ENCODE measurements at places on chromosomes 6 and 20.

- no peak for DNase-seq
These were observed 82.7 kb upstream of the FOXC1 start for GRCh38 chr6:1527073-1527457.

- DNase-seq, result peak; percentile 65
These were observed 770 bp downstream of the KIF3B start for GRCh38 chr20:32278199-32278643.

DNA sequence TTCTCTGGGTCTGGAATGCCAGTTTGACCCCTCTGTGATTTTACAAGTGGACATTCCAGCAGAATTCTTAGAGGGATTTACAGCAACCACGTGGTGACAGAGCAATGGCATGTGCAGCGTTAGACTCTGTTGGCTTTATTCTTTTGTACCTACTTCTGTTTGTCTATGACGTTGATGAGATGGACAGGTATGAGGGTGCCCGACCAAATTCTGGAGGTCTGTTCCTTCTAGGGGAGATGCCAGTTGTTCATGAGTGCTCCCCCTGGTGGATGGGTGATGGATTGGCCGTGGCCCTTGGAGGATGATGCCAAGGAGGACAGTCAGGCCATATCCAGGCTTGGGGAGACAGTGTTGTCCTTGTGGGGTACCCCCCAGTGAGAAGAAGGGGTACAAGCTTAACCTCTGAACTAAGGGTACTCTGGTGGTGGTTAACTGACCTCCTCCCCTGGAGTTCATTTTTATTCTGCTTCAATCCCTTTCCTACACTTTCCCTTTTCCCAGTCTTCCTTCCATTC, 198.6 kb downstream of the DTNBP1 start:
- DNase-seq, result peak; percentile 51

DNA sequence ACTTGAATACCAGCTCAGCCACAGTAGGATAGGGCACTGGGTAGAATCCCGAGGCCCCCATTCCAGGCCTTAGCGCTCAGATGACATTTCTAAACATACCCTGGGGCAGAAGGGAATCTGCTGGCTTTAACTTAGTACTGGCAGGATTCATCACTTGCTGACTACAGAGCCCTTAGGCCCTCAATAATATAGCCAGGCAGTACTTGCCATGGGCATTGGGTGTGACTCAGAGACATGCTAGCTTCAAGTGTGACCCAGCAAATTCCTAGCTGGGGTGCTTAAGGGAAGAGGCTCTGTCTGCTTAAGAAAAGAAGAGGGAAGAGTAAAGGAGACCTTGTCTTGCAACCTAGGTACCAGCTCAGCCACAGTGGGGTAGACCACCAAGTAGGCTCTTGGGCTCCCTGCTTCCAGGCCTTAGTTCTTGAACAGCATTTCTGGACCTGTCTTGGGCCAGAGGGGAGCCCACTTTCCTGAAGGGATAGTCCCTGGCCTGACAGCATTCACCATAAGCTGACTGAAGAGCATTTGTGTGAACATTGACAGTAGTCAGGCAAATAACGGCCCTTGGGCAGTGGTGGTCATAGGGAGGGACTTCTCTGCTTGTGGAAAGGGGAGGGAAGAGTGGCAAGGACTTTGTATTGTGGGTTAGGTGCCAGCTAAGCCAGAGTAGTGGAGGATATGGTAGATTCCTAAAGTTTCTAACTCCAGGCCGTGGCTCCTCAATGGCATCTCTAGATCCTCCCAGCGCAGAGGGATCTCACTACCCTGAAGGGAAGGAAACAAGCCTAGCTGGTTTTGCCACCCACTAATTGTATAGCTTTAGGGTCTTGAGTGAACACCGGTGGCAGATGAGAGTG, 48.5 kb upstream of the HACE1 start:
- no peak for DNase-seq

DNA sequence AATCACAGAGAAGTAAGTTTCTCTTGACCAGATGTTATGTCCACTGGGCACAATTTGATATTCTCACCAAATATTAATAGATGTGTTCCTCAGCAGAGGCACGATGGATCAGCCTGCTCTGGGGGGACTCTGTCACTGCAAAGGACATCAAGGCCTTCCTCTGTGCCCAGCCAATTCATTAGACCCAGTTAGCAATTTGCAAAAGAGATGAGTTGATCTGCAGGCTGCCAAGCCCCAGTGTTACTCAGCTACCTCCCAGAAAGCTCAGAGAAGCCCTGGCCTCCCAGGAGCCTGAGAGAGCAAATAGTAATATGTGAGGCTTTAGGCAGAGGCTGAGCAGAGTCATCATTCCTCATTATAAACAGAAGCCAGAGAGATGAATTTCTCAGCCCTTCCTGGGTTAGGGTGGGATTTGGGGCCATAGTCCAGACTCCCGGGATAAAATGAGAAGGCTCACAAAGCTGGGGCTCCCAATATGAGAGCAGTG, 54.2 kb downstream of the ZNF831 start:
- DNase-seq, result no peak

DNA sequence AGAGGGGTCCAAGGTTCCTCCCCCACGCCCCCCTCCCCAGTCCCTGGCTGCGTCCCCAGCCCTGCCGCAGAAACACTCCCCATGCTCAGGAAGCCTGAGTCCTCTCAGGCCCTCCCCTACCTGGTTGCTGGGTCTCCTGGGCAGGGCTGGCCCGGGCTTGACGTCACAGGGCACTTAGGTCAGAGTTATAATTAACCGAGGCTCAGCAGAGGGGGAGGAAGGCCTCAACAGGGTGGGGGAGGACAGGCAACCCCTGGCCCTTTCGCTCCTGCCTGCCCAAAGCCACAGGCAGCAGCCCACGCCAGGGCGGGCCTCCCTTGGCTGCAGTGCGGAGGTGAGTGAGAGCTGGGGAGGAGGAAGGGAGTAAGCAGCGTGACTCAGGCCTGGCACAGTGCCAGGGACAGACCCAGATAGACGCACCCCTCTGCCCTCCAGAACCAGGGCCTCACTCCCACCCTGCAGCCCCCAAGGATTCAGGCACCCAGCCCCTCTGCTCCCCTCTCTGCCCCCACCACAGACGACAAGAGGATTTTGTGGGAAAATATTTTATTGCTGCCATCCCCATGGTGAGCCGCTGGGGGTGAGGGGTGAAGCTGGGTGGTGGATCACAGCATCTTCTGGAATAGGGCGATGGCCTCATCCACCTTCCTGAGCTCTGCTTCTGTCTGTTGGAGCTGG, at the start of gene VWA7:
TSS of gene VWA7 (minus strand) at position 340 of the 678 bp plus-strand sequence. CDS start 549 bp downstream, outside the sequence.
- peak; percentile 93 for DNase-seq

DNA sequence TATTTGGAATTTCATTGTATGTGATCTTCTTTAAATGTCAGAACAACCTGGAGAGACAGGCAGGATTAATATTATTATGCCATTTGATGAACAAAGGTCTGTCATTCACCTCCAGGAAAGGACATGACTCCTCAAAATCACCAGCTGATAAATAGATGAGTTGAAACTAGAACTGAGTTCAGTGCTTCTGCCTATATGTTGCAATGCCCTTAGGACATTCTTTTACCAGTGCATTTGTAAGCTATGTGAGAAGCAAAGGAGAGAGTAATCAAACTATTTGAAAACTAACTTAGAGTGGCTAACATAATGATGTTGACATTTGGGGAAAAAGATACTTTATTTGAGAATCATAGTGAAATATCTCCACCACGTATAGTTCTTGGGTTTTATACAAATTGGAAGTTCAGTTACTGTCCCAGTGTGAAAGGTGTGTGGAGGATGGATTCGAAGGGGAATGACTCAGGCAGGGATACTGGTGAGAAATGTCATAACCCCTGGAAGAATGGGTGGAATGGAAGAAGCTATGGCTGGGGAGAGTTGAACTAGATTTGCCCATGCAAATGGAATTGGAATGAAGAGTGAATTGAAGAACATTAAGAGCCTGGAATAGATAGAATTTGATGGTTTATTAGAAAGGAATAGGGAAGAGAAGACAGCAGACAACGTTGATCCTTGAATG, 21.5 kb downstream of the PKIB start:
- no peak for DNase-seq

- no peak for DNase-seq
These were observed 1.5 kb upstream of the ASF1A start for GRCh38 chr6:118892355-118892991.

DNA sequence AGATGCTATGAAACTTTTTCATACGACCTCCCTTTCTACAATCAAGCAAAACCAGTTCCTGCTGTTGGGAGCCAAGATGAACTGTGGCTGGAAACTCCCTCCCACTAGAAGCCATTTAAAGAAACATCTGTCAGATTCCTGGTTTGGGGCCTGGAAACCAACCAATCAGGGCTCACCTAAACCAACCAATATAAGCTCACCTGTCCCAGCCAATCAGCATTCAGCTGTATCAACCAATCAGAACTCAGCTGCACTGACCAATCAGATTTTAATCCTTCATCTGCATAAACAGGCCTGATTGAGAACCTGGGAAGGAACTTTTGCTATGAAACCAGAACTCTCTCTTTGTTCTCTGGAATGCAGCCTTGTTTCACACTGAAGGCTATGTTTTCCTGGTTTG, 42.4 kb downstream of the SNX14 start:
- no peak for DNase-seq

DNA sequence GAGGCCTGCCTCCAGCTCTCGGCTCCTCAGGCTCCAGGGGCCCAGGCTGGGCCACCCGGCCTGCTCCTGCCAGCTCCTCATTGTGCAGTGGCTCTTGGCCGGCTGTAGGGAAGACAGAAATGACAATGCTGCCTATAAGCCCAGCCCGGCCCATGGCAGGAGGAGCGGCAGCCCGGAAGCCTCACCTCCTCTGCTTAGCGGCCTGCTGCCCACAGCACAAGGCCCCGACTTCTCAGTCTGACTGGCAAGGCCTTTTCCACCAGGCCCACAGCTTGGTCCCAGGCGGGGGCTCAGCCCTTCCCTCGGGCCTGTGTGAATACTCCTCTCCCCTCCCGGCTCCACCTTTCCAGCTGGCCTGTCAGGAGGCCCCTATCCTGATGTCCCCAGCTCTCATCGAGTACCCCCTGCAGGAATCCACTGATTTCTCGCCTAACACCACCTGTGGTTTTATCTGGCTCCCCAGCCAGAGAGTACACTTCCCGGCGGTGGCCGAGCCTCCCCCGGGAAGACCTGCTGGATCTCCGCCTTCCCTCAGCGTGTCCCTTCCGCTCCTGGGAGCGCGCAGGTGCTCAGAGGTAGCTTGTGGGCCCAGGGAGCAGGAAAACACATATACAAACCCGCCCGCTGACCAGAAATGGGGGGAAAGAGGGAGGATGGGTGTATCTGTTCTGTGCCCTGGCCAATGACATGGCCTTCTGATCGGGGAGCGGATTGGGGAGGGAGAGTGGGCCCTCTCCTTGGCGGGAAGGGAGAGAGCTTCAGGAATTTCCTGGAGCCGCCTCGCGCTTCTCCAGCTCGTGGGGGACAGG, 963 bp downstream of the DDRGK1 start:
- peak; percentile 58 for DNase-seq

DNA sequence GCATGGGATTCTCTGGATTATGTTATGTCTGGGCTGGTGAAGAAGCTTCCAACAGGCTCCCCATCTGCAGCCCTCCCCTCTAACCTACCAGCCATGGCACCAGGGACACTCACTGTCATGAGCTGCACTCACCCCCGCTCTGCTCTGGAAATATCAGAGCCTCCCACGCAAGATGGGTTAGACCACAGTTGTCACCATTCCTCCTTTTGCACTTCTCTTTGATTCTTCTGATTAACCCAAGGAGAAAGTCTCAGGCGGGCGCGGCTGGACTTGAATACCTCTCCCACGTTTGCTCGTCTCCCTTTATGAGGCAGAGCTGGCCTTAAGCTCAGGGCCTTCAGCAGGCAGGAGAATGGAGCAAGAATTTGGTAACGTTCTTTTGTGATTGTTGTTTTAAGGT, 128.1 kb downstream of the CEBPB start:
- no peak for DNase-seq

- DNase-seq, result no peak
These were observed 470.1 kb downstream of the PREX1 start for GRCh38 chr20:48357714-48358113.

- DNase-seq, result peak; percentile 46
These were observed 96.1 kb downstream of the NUS1 start for GRCh38 chr6:117771403-117771802.

DNA sequence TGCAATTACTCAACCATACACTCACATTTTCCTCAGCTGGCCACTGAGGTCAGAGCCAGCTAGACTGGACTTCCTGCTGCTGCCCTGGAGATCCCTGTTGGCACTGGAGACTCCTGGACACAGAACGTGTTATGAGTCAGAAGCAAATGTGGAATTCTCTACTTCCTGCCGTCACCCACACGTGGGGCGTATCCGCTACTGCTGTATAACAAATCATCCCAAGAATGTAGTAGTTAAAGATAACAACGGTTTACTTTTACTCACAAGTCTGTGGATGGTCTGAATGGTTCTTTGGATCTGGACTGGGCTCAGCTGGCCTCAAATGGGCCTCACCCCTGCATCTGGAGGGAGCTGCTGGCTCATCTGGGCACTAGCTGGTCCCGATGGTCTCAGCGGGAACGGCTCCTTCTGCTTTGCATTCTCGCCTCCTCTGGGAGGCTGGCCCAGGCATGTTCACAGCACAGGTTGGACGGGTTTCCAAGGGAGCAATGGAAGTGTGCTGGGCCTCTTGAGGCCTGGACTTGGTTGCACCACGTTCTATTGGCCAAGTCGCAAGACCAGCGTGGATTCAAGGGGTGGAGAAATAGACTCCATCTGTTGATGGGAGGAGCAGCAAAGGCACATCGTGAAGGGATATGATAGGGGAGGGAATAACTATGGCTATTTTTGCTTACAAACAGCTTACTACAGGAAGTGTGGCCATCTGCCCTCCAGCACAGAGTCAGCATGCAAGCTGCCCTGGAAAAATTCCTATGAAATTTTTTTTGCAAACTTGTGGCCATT, 118.5 kb downstream of the SNX5 start:
- no peak for DNase-seq

DNA sequence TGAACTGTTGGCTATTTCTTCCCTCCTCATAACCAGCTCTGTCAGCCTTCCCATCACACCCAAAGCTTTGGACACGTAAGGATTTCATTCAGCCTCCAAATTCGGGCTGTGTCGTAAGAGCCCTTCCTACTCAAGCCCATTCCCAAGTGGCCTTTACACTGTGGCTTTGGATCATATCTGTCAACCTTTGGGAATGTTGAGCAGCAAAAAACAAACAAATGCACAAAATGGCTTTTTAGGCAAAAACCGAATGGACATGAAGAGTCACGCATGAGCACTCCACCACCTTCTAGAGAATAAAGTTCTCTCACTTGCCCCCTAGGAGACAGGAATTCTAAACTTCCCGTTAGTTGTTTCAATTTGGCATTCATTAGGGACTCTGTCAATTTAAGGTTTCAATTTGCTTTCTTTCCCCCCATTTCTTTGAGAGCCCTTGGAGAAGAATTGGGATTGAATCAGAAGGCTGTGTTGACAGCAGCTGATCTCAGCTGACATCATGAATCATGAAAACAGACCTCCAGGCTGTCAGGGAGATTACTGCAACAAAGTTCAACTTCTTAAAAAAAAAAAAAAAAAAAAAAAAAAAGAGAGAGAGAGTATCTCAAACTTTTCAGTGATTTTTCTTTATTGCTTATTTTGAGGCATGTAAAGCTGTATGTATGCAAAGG, 110.3 kb downstream of the BCAS1 start:
- DNase-seq, result no peak

GRCh38 chr6:93915961-93916360, 496.6 kb upstream of the EPHA7 start:
- DNase-seq, result no peak
